ENCODE measurements at places on chromosomes 2 and 18. TPM values are rescaled to one million over a fixed set of nuclear protein-coding genes. Genes with fewer than 3 reads are reported as not detected.

DNA sequence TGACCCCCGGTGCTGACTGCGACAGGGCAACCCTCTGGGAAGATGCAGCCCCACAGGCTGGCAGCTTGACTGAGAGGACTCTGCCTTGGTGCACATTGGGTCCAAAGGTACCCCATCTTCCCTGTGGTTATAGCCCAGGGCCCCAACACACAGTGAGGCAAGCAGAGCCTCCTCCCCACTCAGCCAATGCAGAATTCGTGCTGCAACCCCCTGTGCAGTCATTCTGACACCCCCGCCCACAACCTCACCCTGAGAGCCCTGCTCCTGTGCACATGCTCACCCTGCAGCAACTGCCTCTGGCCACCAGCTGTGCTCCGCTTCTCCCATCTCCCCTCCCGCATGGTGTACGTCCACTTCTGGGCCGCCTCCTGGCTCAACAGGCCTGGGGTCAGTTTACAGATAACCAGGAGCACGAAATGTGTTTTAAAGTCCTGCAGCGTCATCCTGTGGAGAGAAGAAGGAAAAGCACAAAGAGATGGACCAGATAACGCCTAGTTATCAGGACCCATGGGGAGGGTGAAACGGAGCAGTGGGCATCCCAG lies 24.4 kb downstream of the CAPN14 start:
- DNase-seq = no peak

DNA sequence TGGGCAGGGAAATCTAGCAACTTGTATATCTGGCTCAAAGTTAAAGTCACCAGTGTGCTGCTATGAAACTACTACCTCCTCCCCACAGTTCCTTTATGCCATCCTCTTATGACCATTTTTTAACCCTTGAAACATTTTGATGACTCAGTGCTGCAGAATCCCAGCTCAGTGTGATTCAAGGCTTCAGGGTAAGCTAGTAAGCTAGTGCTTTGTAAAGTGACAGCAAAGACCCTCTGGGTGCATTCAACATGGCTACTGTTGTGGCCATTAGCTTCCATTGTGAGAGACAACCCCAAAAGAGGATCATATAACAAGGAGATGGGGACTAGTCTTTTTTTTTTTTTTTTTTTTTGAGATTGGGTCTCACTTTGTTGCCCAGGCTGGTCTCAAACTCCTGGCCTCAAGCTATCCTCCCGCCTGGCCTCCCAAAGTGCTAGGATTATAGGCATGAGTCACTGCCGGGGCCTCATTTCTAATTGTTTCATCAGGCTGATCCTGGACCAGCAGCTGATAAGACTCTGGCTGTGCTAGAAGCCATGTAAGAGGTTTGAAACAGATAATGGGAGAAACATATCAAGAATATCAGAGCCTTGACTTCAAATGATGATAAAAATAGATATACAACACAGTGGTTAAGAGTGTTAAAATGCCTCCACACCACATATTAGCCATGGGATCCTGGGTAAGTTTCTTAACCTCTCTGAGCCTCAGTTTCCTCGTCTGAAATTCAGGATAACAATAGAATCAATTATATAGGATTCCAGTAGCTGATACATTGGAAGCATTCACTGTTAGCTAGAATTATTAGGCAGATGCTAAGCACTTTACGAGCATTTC lies 65.7 kb upstream of the RTN4 start:
- no peak for DNase-seq

- DNase-seq = no peak
These were observed 616.6 kb upstream of the FSHR start for GRCh38 chr2:49770919-49771318.

DNA sequence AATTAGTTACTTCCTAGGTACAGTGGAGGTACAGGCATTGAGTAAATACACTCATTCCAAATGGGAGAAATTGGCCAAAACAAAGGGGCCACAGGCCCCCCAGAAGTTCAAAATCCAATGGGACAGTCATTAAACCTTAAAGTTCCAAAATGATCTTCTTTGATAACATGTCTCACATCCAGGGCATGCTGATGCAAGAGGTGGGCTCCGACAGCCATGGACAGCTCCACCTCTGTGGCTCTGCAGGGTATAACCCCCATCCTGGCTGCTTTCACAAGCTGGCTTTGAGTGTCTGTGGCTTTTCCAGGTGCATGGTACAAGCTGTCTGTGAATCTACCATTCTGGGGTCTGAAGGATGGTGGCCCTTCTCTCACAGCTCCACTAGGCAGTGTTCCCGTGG lies 488.7 kb downstream of the DCDC2C start:
- DNase-seq = no peak

- DNase-seq = no peak
These were observed 8.8 kb upstream of the ALPI start for GRCh38 chr2:232447091-232447620.

The SH3RF3 gene
- total RNA-seq = 1.2 TPM

DNA sequence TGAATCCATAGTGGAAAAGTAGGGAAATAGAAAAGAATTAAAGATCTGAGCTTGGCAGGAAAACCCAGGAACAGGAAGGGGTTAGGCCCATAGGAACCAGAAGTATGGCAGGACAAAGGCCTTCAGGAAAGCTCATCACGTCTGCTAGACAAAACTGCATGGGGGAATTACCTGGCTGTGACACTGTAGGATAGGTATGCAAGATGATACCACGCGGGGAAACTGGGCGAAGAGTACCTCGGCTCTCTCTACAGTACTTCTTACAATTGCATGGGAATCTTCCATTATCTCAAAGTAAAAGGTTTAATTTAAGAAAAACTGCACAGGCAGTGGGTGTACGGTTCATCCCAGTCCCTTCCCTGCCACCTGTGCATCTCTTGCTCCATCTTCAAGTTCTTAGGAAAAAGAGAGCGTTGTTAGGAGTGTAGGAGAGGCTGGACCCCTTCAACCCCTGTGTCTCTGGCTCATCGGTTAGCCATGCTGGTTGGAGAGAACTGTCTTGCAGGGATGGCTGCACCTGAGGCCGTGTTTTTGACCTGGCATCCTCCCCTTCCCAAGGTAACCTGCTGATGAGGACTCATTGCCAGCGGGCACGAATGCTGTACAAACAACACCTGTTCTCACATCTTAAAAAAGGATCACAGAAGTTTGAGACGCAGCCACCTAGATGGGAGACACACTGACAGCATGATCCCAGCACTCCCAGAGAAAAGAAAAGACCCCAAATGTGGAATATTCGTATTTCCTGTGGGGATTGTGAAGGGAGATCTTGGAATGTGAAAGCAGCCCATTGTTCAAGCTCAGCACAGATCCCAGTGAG lies 120.5 kb upstream of the COPS8 start:
- DNase-seq = no peak

- DNase-seq = peak; percentile 13
These were observed 1.7 kb upstream of the SMAD4 start for GRCh38 chr18:51028201-51028805.

- DNase-seq = no peak
These were observed 23.3 kb upstream of the APOB start for GRCh38 chr2:21067125-21067524.

DNA sequence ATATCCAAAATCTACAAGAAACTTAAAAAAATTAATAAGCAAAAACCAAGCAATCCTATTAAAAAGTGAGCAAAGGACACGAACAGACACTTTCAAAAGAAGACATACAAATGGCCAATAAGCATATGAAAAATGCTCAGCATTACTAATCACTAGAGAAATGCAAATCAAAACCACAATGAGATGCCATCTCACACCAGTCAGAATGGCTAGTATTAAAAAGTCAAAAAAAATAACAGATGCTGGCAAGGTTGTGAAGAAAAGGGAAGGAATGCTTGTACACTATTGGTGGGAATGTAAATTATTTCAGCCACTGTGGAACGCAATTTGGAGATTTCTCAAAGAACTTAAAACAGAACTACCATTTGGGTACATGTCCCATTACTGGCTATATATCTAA lies 128.8 kb upstream of the SESTD1 start:
- no peak for DNase-seq

- DNase-seq = no peak
These were observed 54.8 kb downstream of the CAVIN2 start for GRCh38 chr2:191791953-191792560.

DNA sequence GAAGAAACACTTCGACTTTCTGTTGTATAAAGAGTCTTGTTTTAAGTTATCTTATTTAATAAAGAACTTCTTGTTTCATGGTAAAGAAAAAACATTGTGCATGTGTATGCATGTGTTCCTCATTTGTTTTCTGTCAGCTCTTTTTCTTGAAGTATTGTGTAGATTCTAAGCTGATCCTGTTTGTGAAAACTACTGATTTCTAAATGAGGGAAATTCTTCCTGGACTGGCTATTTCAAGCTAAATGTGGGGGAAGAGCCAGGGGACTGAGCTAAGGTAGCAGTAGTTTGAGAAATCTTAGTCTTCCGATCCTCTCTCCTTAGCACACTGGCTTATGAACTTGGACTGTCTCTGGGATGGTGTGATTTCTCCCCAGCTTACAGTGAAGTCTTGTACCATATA lies 56.4 kb upstream of the RBMS1 start:
- no peak for DNase-seq

DNA sequence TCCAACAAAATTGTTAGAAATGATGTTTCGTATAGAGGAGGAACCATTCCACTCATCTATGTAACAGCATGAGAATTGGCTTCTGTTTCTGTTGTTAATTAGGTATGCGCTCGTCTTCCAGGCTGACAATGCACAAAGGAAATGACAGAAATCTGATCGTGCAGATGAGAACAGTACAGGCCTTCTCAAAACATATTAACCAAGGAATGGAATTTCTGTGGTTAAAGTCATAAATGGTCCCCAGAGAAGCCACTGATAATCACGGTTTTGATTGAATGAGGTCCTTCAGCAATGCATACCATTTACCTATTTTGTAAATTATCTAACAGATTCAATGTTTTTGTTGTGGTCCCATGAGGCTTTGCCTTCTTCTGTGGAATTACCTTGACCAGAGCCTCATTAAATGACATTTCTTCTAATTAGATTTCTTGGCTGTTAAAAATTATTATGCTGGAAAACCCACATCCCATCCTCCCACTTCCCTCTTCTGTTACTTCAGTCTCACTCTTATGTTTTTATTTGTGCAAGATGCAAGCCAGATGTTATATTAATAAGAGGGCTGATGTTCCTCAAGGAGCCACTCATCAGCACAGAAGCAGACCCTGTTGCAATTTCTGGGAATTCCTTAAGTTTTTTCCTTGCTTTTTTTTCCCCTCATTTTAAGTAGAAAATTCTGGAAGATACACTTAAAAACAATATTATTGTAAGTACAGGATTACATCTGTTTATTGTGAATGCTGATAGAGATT lies 395.8 kb downstream of the PID1 start:
- DNase-seq = no peak

The TFCP2L1 gene
- 0.16 TPM for total RNA-seq

DNA sequence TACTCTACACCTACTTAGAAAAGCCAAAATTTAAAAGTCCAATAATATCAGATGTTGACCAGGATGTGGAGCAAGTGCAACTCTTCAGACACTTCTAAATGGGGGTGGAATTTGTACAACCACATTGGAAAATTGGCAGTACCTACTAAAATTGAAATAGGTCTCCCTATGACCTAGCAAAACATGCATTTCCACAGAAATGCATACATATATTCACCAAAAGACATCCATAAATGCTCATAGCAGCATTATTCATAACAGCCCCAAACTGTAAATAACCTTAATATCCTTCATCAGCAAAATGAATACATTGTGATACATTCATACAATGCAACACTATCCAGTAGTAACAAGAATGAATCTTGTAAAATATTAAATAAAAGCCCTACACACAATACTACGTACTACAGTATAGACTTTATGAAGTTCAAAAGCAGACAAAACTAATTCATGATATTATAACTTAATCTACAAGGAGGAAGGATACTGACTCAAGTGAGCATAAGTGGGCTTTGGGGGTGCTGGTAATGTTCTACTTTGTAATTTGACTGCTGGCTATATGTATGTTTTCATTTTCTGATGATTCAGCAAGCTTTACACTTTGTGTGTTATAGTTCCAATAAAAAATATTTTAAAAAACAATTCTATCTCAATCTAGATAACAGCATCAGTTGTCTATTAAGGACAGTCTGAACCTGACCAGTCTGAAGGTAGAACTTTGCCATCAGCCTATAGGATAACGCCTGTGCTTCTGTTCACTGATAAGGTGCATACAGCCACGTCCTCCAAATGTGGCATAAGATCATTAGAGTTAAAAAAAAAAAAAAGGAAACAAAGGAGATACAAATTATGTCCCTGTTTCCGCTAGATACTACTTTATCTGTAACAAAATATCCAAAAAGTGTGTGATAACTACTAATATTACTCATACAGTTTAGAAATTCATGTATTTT lies 6.6 kb upstream of the TNFRSF11A start:
- no peak for DNase-seq

GRCh38 chr18:39571511-39571910 lies 2005.9 kb upstream of the CELF4 start:
- DNase-seq = no peak

The FOSL2 gene
- 176 TPM for total RNA-seq

DNA sequence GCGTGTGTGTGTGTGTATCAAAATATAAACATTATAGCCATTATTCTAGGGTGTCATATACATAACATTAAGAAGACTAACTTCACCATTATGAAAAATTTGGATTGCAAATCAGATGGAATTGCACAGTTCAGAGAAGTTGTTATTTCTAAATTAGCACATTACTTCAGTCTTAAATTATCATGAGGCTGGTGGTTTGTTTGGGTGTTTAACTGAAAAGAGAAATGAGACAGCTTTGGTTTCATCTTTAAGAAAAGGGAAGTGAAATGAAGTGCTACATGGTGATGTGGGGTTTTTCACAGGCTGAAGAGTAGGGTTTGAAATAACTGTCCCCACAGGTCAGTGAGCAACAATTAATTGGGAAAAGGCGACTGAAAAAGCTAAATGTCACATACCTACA lies 161.2 kb upstream of the XIRP2 start:
- DNase-seq = no peak

DNA sequence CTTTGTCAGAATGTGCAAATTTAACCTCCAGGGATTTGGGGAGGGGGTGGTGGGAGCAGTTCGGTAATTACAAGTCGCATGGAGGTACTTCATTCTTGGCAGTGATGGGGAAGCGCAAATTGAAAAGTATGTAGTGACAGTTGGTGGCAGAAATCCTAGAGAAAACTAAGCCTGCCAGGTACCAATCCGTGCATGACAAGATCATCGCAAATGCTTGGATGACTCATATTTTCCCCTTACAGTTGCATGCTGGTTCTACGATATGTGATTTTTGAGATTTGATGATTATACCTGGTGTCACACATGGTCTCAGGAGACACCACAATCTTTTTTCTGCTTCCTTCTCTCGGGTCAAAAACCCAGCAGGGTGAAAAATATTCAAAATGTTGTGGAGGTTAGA lies 479.7 kb upstream of the ID2 start:
- DNase-seq = no peak

DNA sequence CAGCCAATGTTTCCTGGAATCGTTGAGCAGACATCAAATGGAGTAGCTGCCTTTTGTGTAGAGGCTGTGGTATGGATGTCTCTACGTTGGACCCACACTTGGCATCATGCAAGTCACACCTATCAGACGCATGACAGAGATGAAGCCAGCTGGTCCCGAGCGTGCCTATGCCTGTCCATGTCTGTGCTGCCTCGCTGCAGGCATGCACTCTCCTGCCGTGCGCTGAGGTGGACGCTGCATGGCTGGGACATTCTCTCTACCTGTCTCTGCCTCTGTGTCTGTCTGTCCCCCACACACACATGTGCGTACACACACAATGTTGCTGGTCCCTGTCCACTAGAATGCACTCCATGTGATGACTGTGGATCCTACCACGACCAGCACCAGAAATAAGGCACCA lies 514.2 kb upstream of the MYT1L start:
- DNase-seq = no peak

The FOXD4L1 gene
- total RNA-seq = 0.12 TPM
